Stromal cell of bone marrow (primary cell): ENCODE measurements at places on chromosomes 1 and 21.

DNA sequence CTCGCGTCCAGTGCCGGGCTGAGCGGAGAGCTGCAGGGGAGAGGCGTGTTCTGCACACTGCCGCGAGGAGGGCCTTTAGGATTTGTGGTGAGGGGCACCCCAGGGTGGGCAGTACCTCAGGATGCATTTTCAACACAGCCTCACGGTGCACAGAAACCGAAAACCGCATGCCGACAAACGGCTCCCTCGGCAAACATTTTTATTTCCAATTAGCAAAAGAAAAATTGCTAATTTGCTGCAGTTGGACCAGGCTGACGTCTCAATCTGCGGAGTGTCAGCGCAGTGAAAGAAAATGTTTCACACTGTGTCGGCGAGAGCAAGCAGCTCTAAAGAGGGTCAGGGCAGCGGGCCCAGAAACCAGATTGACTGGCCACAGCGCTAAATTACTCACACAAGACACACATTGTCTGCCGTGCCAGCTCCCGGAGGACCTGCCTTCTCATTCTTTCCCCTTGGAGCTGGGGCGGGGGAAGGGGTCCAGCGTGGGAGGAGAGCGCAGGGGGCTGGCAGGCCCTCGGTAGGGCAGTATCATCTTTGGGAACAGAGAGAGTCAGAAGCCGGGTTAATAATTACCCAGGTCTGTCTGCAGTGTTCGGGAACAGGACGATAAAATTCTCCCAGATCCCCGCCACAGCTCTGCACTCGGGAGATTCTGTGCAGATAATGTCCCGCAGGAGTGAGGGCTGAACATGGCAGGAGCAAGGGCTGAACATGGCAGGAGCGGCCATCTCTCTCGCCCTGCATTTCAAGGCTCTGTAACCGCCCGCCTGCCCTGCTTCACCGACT is 150.2 kb downstream of the PRDM16 start:
- DNase-seq, result peak; percentile 87

DNA sequence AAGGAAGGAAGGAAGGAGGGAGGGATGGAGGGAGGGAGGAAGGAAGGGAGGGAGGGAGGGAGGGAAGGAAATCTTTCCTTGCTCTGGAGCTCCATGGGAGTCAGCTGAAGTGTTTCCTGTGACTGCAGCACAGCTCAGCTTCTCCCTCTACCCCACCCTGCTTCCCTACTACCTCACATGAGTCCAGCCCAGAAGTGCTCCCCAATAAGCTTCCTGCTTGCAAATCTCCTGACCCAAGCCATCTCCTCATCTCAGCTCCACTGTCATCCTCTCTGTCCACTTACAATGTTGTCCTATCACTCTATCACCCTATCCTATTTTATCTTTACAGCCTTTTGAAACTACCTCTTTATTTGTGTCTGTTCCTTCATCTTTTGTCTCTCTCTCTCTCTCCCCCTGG is 52.9 kb upstream of the SSBP3 start:
- DNase-seq, result no peak

GRCh38 chr1:72892461-72892860 is 610.1 kb upstream of the NEGR1 start:
- DNase-seq, result peak; percentile 37

DNA sequence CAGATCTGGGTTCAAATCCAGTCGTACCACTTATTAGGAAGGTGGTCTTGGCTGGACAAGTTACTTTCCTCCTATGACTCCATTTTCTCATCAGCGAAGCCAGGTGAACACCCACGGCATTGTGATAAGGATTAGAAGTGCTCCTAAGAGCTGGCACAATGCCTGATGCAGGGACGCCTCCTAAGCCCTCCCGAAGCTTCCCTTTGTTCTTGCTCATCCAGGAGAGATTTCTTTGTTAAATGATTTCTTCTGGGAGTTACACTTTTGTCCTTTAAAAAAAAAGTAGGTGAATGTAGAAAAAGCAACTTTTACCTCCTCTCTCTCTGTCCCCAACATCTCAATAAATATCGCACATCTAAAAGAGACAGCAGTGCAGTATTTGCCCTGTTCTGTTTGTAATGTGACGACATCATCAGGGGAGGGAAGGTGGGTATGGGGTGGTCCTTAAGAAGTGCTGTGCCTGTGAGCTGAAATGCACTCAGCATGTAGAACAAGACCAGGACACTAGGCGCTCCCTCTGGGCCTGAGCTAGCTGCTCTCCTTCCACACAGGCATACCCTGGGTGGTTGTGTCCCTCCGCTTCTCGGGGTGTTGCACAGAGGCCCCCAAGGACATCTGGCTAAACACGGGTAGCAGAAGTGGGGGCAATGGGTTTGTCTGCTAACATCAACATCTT is 43.9 kb downstream of the SUSD4 start:
- DNase-seq, result no peak

GRCh38 chr1:160219062-160219929 is 14.1 kb downstream of the PEA15 start:
- peak; percentile 65 for DNase-seq

DNA sequence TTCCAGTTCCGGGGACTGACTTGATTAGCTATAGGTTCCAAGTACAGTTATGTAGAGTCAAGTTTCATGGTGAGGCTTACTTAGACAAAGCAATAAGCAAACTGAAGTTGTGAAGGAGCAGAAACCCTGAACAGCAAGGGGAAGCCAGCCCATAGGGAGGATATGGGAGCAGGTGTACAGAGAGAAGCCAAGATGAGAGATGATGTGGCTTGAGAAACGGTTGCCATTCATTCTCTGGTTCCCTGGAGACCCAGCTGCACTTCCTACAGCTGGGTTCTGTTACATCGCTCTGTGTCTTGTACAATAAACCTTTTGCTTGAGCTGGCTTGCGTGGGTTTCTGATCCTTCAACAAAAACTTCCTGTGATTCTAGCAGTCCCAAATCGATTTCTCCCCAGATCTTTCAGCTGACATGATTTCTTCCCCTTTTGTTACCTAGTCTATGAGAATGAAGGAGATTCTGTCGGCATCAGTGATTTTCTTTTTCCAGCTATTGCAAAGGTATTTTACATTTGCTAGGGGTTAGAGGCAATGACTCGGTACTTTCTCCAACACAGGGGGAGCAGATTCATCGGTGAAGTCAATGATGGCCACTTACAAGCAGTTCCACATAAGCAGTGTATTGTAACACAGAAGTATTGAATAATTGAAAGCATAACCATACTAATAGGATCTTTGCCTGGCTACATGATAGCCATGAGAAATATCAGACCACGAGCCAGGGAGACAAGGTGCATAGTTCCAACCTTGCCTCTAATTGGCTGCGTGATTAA is 67.3 kb downstream of the URB2 start:
- no peak for DNase-seq

GRCh38 chr1:204513117-204513716 is 3.0 kb upstream of the MDM4 start:
- no peak for DNase-seq

DNA sequence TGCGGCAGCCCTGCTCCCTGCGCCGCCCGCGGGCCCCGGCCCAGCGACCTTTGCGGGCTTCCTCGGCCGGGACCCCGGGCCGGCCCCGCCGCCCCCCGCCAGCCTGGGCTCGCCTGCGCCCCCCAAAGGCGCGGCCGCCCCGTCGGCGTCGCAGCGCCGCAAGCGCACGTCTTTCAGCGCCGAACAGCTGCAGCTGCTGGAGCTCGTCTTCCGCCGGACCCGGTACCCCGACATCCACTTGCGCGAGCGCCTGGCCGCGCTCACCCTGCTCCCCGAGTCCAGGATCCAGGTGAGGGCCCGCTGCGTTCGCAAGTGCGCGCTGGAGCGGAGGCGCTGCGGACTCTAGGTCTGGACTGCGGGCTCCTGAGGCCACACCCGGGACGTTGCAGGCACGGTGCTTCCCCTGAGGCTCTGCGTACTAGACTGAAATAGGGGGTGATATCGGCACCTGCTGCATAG is 351 bp downstream of the MIXL1 start:
- DNase-seq, result no peak

GRCh38 chr1:5225707-5226704 is 571.6 kb downstream of the AJAP1 start:
- DNase-seq, result no peak
